ENCODE measurements at places on chromosomes 1 and 21.

DNA sequence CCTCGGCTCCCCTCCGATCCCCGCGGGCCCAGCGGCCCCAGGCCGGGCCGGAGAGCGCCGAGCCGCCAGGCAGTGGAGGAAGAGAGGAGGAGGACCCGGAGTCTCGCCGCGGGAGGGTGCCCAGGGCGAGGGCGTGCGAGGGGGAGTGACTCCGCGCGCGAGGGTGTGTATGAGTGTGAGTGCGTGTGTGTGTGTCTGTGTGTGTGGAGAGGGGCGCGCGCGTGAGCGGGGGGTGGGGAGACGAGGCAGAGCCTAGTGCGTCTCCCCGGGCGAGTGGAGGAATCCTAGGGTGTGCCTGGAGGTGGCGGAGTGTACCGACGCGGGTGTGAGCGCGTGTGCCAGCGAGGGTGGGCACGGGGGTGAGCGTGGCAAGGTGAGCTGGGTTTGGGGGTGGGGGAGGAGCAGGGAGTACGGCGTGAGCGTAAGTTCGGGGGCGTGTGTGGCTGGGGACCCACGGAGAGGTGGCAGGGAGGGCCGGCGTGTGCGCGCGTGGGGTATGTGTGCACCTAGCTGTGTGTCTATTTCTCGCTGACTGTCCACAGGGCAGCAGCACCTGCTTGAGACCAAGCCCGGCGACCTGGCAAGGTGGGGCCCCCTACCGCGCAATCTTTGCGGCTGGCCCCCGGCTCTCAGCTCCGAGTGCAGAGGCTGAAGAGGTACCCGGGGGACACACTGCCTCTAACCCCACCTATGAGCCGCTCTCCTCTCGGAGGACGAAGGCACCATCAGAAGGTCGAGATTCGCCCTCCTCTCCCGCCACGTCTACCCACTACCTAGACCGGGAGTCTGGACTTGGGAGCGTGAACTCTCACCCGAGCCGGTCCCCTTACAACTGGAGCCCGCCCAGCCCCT lies 784 bp upstream of the KCND3 start:
- peak; percentile 71 for DNase-seq

DNA sequence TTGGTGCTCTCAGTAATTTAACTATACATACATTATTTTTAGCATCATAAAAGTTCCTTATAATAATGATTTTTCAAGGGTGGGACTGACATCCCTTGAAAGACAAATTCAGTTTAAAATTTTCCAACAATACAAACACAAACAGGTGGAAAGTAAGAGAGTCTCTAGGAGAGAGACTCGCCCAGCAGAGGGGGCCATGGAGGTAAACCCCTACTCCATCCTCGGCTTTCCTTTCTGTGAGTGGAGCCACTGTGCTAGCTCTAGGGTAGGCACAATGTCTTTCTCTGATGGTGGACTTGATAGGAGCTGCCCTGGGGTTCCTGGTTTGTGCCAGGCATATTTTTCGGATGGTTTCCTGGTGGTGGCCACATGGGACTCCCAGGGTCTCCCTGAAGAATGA lies 8.3 kb downstream of the CSMD2 start:
- no peak for DNase-seq

DNA sequence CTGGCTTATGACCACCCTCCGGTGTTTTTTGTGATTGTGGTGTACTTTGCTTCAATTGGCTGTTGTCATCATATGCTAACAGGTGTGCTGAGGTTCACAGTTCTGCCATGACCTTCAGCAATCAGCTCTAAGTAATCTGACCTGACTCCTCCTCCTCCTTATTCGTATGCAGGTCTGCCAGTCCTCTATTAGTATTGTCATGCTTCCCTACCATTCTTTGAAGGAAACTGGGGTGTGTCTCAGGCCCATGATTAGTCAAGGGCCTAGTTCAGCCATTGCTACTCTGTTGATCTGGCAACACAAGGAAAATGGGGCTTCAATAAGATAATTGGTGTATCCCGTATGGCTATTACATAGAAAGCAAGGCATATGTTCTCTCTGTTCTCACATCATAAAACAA lies 332.3 kb upstream of the DPYD start:
- no peak for DNase-seq

- DNase-seq = no peak
Observed at GRCh38 chr1:176950736-176951324, 213.7 kb downstream of the ASTN1 start.

- no peak for DNase-seq
Observed at GRCh38 chr1:77688939-77689338, 6.5 kb upstream of the ZZZ3 start.

DNA sequence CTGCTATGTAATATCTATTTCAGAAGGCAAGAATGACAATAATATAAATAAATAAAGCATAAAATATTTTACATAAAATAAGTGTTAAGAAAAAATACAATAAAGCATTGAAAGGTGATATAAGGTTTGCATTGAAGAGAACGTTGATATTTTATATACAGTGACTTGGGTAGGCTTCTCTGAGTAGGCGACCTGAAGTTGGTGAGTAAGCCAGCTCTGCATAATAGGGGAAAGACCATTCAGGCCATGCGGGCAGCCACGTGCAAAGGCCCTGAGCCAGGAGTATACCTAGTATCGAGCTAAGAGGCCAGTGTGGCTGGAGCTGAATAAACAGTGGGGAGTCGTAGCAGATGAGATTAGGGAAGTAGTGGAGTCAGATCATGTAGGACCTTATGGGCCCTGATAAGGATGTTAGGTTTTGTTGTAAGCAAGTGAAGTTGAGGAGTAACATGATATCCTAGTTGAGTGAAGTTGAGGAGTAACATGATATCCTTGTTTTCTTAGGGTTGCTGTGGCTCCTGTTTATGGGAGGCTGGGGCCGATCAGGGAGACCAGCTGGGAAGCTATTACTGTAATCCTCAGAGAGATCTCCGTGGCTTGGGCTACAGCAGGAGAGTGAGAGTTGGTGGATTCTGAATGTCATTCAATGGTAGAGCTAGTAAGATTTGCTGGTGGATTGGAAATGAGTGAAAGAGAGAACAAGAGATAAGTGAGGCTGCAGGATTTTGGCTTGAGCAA lies 22.0 kb downstream of the KCNK1 start:
- no peak for DNase-seq

- no peak for DNase-seq
Observed at GRCh38 chr21:40049031-40049930, 182.0 kb downstream of the PCP4 start.

DNA sequence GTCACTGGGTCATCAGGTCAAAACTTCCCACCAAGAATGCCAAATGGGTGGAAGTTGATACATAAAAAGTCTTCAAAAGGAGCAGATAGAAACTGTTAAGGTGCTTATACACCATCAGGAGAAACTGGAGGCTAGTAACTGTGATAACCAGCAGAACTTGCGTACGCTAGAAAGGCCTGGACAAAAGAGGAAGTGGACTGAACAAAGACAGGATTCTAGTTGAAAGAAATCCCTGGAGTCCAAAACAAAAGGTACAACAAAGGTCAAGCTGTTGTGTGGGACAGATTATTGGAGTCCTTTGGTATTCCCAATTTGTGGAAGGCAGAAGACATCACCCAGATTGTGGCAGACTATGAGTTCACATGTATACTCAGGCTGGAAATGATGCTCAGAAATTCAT lies 215.8 kb upstream of the PBX1 start:
- no peak for DNase-seq

GRCh38 chr1:115275216-115275615 lies 62.8 kb downstream of the NGF start:
- no peak for DNase-seq

DNA sequence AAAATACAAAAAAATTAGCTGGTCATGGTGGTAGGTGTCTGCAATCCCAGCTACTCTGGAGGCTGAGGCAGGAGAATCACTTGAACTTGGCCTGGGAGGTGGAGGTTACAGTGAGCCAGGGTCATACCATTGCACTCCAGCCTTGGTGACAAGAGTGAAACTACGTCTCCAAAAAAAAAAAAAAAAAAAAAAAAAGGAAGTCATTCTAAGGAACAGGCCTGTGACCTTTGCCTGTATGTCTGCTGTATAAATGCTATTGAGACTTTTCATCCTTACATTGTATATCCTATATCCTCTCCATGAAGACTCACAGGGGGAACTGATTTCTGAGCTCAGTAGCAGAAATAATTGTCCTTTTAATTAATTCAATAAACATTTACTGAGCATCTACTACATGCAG lies 7.5 kb upstream of the CTPS1 start:
- no peak for DNase-seq

DNA sequence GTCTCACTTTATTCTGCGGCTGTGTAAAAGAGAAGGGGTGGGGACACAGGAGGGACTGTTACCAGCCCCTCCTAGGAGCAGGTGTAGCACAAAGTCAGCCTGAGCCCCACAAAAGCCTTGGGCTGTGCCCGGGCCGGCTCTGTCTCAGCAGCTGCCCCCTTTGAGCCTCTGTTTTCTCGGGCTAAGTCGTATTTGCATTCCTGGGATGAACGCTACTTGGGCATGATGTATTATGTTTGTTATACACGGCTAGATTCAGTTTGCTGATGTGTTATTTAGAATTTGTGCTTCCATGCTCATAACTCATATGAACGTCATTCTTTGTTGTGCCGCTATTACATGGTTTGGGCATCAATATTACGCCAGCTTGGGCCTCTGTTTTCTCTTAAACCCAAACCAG lies 47.8 kb downstream of the KCNN3 start:
- DNase-seq = no peak

All from GM03348 (cell line).